ENCODE measurements at places on chromosomes 7 and 10.

- no peak for DNase-seq
These were observed 62.0 kb downstream of the AMZ1 start for GRCh38 chr7:2750004-2750407.

- DNase-seq, result no peak
These were observed 149.7 kb downstream of the DKK1 start for GRCh38 chr10:52463826-52464225.

DNA sequence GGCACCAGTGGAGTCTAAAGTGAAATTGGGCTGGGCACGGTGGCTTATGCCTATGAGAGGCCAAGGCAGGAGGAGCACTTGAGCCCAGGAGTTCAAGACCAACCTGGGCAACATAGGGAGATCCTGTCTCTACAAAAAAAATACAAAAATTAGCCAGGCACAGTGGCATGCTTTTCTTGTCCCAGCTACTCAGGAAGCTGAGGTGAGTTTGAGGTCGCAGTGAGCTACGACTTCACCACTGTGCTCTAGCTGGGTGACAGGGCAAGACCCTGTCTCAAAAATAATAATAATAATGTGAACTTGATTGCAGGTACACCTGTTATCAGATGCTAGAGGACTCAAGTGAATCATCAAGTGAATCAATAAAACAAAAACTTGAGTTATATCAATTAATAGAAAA, 108.0 kb downstream of the BTAF1 start:
- no peak for DNase-seq

GRCh38 chr7:116041615-116042014, 11.1 kb upstream of the TFEC start:
- DNase-seq, result no peak
